ENCODE measurements at places on chromosomes 4 and X. TPM values are rescaled to one million over a fixed set of nuclear protein-coding genes. Genes with fewer than 3 reads are reported as not detected.

Gene NPY2R
- not detected for total RNA-seq

Gene ARR3
- total RNA-seq, result not detected

Gene CSN1S1
- total RNA-seq, result not detected

Gene MAGEC2
- total RNA-seq, result not detected

Gene VCX
- not detected for total RNA-seq

Gene FABP2
- 0.11 TPM for total RNA-seq

Gene PRR32
- not detected for total RNA-seq

Gene MAGEH1
- 17.9 TPM for total RNA-seq

Gene TREX2
- total RNA-seq, result 2.2 TPM

Gene GRPR
- total RNA-seq, result not detected

Gene ANK2
- total RNA-seq, result 1.8 TPM

DNA sequence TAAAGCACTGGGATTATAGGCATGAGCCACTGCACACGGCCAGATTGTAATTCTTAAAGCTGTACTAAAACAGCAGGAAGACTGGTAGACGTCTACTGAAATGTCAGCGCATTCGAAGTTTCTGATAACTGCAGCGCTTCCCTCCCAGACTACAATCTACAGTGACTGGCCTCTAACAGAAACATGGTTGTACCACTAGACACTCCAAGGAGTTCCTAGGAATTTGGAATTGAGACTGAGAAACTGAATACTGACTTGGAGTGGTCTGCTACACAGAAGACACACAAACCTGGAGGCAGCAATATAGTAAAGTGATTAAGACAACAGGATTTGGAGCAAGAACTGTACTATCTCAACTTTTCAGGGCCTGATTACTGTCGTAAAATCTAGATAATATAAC lies 937 bp downstream of the HELQ start:
- no peak for DNase-seq

- no peak for DNase-seq
Measured at GRCh38 chr4:153267890-153268289, 63.6 kb downstream of the TRIM2 start.

GRCh38 chr4:2814627-2815270 lies 21.9 kb downstream of the SH3BP2 start:
- DNase-seq, result no peak

DNA sequence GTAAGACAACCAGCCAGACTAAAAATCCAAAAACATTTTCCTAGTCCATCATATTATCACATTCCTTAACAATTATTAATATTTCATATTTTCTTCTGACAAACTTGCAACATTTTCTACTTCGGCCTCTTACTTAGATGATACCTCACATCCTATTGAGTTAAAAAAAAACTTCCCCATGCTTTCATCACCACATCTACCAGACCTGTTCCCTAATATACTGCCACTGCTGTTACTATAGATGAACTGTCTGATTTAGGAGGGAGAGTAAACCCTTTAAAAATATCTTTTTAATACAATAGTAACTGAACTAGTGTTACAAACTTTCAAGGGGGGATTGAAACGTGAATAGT lies 1.5 kb downstream of the FAM200B start:
- no peak for DNase-seq

- no peak for DNase-seq
Measured at GRCh38 chr4:118754890-118755289, 69.7 kb downstream of the METTL14 start.

- DNase-seq, result no peak
Measured at GRCh38 chrX:69523314-69523713, 19.2 kb downstream of the NALF2 start.

DNA sequence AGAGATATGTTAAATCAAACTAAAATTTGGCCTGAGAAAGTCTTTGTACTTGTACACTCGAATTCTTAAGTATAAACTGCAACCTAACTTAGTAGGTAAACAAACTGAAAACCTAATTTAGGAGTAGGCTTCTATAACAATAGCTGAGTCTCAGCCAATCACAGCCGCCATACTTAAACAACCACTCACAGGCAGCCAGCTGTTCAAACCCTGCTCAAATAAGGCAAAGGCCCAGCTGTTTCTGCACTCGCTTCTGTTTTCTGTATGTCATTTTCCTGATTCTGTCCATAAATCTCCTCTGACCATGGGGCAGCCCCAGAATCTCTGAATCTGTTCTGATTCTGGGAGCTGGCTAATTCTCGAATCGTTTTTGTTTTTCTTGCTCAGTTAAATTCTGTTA lies 7.8 kb upstream of the PLS3 start:
- DNase-seq, result no peak

- DNase-seq, result no peak
Measured at GRCh38 chrX:93874554-93874953, 200.5 kb downstream of the FAM133A start.

- no peak for DNase-seq
Measured at GRCh38 chr4:61741327-61742096, 541.4 kb downstream of the ADGRL3 start.

- no peak for DNase-seq
Measured at GRCh38 chr4:109944591-109944990, 31.9 kb downstream of the EGF start.

DNA sequence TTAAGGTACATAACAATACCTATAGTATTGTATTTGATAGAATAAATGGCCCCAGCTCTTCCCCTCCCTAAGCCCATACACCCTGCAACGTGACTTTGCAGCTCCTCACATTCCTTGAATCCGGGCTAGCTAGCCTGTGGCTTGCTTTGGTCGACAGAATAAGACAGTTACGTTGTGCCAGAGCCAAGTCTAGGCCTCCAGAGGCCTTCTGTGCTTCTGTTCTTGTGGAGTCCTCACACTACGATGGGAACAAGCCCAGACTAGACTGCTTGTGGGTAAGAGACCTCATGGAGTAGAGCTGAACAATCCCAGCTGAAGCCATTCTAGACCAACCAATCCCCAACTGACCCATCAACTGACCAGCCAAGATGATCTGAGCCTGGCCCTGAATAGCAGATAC lies 102.4 kb upstream of the PLAC1 start:
- DNase-seq, result no peak

DNA sequence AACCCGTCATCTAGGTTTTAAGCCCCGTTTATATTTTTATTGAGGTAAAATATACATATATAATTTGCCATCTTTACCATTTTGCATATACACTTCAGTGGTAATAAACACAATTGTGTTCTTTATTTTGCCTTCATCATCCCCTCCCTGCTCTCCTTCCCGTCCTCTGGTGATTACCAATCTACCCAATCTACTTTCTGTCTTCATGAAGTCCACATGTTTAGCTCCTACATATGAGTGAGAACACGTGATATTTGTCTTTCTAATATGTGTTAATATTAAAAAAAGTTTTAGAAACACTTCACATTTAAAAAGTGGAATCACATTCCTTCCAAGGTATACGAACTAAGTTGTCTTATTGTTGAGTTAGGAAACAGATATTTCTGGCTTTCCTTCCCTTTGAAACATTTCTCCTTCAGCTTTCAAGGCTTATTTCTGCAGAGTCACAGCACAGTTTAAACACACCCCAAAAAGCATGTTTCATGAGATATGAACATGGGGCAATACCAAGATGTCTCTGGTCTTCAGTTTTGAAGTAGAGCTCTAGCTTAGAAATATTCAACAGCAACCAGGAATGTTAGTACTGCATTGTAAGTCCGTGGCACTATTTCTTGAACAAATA lies 35.9 kb downstream of the GYPA start:
- DNase-seq, result no peak

DNA sequence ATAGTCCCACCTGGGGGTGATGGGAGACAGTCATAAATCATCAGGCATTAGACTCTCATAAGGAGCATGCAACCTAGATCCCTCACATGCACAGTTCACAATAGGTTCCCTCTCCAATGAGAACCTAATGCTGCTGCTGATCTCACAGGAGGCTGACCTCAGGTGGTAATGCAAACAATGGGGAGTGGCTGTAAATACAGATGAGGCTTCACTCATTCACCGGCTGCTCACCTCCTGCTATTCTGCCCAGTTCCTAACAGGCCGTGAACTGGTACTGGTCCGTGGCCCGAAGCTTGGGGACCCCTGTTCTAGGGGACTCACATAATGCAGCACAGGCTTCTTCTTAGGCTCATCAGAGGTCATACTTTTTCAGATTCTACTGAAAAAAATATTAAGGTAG lies 625.9 kb upstream of the AGA start:
- no peak for DNase-seq

- no peak for DNase-seq
Measured at GRCh38 chrX:24113181-24113580, 36.3 kb upstream of the ZFX start.

- DNase-seq, result no peak
Measured at GRCh38 chr4:27112587-27112986, 251.9 kb downstream of the STIM2 start.

GRCh38 chr4:3532751-3533422 lies 665 bp upstream of the LRPAP1 start:
- no peak for DNase-seq
